CMK (cell line): ENCODE measurements at places on chromosomes 12 and 14.

- DNase-seq = peak; percentile 39
These were observed 21.0 kb upstream of the PSMC1 start for GRCh38 chr14:90235179-90235976.

DNA sequence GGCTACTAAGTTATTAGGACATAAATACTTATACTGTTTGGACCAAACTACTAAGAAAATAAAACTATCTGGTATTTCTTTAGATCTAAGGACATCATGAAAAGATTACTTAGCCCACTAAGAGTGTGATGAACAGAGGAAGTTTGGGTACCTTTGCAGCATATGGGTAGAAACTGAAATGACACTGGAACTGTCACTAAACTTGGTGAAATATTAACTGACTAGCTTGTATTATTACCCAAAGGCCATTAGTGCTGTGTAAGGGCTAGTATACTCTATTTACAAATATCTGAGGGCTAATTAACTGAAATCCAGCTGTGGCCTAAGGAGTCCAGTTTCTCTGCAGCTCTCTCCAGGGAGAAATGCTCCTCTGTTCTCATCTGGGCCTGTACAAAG lies 45.5 kb downstream of the PAWR start:
- DNase-seq = no peak

DNA sequence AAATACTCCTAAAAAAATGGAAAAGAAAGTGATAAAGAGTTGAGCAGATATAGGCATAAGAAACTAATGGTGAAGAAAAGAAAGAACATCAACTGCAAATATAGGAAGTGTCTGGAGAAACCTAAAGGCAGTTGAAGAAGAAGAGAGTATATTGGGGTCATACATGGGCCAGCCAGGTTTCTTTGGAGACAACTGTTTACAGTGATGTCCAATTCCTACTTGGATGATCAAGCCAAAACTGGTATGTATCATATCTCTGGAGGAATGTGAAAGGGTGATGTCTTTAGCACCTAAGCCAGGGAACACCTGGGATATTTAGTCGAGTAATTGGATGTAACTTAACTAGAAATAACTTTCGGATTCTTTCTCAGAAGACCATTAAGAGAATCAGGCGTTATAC lies 129.3 kb upstream of the FLRT2 start:
- DNase-seq = no peak

- DNase-seq = no peak
These were observed 66.0 kb upstream of the ATP2B1 start for GRCh38 chr12:89774645-89775044.

GRCh38 chr12:3366451-3367110 lies 124.4 kb upstream of the PRMT8 start:
- no peak for DNase-seq

DNA sequence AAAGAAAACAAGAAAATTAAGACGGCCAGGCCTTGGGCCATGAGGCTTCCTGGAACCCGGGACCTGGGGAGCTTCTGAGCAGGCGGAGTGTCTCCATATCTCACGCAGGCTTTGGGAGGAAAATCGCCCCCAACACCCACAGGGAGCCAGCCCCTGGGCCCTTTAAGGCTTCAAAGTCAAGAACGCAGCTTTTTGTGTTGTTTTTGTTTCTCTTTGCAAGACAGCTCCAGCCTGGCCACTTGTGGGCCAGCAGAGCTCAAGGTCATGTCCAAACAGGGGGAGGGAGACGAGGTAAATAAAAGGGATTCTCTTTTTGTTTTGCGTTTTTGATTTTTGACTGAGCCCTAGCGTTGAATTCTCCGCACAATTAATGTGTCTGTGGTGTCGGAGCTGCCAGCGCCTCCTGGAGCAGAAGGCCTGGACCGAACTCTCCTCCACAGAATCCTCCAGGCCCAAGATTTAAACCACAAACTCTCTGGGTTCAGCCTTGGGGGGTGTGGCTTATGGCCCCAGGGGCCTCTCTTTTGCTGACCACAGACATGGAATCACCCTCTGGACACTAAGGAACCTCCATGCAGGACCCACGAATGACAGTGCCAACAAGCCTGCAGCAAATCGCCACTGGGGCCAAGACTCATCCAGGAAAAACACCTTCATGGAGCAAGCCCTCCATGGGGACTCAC lies 8.2 kb downstream of the SCARB1 start:
- no peak for DNase-seq

GRCh38 chr12:20931894-20932293 lies 121.4 kb downstream of the SLCO1B3 start:
- no peak for DNase-seq

- no peak for DNase-seq
These were observed 56.1 kb upstream of the FBRSL1 start for GRCh38 chr12:132433641-132434395.

DNA sequence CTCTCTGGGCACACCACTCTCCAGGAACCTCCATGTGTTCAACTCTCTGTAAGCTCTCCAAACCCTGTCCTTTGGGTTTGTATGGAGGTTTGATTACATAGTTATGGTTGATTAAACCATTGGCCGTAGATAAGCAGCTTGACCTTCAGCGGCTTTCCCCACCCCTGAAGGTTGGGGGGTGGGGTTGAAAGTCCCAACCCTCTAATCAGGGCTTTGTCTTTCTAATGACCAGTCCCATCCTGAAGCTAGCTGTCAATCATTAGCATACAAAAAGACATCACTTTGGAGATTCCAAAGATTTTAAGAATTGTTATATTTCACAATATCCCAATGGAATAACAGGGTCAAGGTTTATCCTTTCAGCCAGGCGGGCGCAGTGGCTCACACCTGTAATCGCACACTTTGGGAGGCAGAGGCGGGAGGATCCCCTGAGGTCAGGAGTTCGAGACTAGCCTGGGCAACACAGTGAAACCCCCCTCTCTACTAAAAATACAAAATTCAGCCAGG lies 8.4 kb downstream of the FAM186A start:
- no peak for DNase-seq

DNA sequence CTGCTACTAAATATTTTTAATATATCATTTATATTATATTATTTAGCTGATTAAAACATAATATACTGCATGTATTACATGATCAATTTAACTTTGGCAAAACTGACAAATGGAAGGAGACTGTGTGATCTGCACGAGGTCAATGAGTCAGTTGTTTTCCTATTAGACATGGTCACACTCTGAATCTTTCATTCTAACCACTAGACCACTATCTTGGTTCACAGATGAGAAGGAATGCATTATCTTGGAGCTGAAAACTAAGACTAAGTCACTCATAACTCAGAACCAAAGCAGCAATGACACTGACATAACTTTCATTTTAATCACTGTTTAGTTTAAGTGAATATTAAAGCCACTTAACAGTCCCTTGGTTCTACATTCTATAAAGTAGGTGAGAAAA lies 37.4 kb downstream of the GNPTAB start:
- DNase-seq = peak; percentile 34

DNA sequence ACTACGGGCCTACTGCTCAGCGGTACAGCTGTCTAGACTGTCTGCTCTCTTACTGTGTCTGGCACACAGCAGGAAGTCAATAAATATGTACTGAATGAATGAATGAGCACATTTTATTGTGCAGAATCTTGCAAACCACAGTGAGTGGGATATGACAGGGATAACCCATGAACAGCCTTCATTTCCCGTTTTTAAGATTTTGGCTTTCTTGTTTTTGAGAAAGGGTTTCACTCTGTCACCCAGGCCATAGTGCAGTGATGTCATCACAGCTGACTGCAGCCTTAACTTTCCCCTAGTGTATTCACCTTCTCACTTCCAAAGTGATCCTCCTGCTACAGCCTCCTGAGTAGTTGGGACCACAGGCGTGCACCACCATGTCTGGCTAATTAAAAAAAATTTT lies 203.1 kb downstream of the AEBP2 start:
- no peak for DNase-seq

GRCh38 chr12:120366845-120367232 lies 2.1 kb downstream of the MSI1 start:
- DNase-seq = no peak

- DNase-seq = no peak
These were observed 53.7 kb downstream of the SOX5 start for GRCh38 chr12:23895792-23896218.

- DNase-seq = no peak
These were observed 174.2 kb upstream of the PLEKHG7 start for GRCh38 chr12:92528586-92528985.

- no peak for DNase-seq
These were observed 2.5 kb downstream of the CCDC197 start for GRCh38 chr14:93999573-93999972.

DNA sequence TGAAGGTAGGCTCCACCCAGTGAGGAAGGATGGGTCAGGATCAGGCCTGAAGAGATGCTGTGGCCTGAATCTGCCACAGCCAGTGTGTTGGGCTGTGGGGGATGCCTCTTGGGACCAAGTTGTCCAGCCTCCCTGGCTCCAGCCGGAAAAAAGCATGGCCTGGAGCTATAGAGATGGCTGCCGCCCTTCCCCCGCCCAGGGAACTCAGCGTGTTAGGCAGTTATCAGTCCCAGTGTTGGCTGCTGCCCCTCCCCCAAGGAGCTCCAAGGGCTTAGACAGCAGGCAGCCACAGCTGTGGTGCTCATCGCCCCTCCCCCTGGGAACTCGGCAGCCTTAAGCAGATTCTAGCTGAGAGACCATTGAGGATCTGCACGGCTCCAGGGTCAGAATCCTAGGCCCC lies 158.0 kb downstream of the CAPZA3 start:
- DNase-seq = no peak

DNA sequence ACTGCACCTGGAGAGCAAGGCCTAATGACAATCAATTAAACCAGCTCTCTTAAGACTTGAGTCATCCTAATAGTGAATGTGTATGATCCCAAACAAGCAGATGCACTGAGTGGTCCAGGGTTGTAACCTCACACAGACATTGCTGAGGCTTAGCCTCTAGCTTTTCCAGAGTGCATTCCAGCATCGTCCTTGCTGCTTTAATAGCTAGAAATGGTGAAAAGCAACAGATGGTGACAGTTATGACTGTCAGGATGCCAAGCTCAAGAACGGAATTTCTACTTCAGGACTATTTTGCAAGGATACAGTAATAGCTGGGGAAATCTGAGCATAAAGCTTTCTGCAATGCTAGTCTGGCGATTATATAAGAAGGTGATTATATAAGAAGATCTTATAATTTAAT lies 34.6 kb downstream of the PTPRR start:
- no peak for DNase-seq

DNA sequence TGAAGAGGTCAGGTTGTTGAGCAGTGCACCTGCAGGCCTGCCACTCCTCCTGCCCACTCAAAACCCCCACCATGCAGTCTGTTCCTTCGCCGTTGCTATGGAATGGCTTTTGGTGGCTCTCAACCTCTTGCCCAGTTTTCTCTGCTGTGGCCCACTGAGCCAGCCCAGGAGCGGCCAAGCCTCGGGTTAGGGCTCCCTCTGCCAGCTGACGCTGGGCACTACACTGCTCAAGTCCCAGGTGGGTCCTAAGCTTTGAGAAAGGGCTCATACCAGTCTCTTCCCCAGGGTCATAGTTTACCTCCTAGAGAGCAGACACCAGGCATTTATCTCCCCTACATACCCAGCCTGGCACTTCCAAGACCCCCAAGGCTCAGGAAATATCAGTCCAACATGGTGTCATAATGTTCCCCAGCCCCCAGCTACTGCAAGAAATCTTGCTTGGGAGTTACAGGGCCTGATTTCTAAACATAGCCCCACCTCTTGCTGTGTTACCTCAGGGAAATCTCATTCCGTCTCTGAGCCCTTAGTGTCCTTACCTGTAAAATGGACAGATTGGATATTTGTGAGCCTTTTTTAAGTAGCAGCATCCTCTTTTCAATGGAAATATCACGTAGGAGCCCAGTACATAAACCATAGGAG lies 59.4 kb downstream of the TSPAN11 start:
- no peak for DNase-seq

- DNase-seq = no peak
These were observed 136.8 kb downstream of the TPH2 start for GRCh38 chr12:72075401-72075800.

GRCh38 chr12:47343684-47344567 lies 264.2 kb upstream of the AMIGO2 start:
- DNase-seq = no peak

GRCh38 chr12:117599849-117600248 lies 238.4 kb upstream of the NOS1 start:
- DNase-seq = no peak

- no peak for DNase-seq
These were observed 77.9 kb upstream of the PLXNC1 start for GRCh38 chr12:94070520-94070919.

GRCh38 chr12:124952295-124952694 lies 36.6 kb downstream of the DHX37 start:
- no peak for DNase-seq

GRCh38 chr12:15788233-15789219 lies 662 bp downstream of the EPS8 start:
- DNase-seq = no peak

DNA sequence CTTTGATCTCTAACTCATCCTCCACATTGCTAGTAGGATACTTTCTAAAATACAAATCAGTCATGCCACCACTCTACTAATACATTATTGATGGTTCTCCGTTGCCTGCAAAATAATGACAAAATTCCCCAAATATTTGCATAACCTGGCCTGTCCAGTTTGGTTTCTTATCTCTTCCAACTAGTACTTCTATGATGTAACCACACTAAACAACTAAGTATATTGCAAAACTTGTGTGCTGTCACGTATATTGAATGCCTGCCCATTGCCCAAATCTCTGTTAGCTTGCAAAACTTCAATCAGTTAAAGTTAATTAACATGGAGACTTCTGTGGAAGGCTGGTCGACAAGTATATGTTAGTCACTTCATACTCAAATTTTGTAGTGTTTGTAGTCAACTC lies 6.5 kb downstream of the OR6C74 start:
- DNase-seq = no peak

- DNase-seq = no peak
These were observed 87.6 kb downstream of the GPR65 start for GRCh38 chr14:88092529-88092928.

GRCh38 chr14:78197051-78197450 lies 26.9 kb downstream of the NRXN3 start:
- no peak for DNase-seq

GRCh38 chr14:48937541-48938195 lies 648.5 kb downstream of the RPS29 start:
- no peak for DNase-seq

- DNase-seq = no peak
These were observed 150.2 kb upstream of the CLEC14A start for GRCh38 chr14:38405851-38406635.

- no peak for DNase-seq
These were observed 156.0 kb upstream of the DIO3 start for GRCh38 chr14:101405171-101405883.

DNA sequence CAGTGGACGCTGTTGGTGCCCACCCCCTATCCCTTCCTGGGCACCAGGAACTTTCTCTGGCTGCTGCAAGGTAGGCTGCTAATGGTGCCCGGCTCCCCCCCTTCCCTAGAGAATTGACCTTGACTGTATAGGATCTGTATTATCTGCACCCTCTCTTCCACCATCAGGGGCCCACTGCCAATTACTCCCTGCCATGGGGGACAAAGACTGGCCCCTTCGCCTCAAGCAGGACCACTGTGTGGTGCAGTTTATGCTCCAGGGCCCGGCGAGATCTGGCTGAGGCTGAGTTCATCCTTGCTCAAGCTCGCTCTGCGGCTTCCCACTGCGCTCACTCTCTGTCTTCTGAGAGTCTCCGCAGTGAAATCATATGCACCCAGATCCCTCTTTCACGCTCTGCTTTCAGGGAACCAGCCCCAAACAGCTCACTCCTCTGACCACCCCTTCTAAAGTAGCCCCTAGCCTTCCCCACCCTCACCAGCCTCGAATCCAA lies 95.2 kb downstream of the LGMN start:
- no peak for DNase-seq

- DNase-seq = no peak
These were observed 23.3 kb upstream of the EMP1 start for GRCh38 chr12:13173012-13173932.
